ENCODE measurements at places on chromosomes 11 and 22.

- DNase-seq, result no peak
Observed at GRCh38 chr11:117664897-117665296, 132.1 kb downstream of the DSCAML1 start.

- DNase-seq, result no peak
Observed at GRCh38 chr11:76700177-76701100, 29.9 kb upstream of the LRRC32 start.

DNA sequence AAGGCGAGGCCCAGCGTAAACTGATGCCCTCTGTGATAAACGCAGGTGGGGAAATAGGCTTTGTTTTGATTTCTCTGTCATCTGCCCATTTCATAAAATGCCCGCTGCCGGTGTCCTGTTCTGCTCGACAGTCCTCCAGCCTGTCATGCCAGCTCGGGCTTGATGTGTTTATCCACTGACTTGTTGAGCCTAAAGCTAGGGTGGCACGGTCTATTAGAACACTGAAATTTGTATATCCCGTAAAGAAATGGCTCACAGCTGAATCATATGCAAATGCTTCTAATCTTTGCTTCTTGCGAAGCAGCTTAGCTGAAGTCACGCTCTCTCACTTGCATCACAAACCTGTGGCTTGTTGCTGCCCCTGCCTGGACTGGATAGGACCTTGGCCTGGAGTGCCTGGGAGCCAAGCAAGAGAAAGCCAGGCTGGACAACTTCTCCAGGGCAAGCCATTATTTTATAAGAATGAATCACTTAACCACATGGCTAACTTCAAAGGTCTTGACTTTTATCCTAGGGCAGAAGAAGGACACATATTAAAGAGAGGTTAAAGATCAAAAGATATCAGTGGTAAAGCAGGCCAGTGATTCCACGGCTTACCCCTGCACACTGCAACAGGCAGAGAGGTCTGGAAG is 33.1 kb downstream of the EHF start:
- DNase-seq, result no peak

DNA sequence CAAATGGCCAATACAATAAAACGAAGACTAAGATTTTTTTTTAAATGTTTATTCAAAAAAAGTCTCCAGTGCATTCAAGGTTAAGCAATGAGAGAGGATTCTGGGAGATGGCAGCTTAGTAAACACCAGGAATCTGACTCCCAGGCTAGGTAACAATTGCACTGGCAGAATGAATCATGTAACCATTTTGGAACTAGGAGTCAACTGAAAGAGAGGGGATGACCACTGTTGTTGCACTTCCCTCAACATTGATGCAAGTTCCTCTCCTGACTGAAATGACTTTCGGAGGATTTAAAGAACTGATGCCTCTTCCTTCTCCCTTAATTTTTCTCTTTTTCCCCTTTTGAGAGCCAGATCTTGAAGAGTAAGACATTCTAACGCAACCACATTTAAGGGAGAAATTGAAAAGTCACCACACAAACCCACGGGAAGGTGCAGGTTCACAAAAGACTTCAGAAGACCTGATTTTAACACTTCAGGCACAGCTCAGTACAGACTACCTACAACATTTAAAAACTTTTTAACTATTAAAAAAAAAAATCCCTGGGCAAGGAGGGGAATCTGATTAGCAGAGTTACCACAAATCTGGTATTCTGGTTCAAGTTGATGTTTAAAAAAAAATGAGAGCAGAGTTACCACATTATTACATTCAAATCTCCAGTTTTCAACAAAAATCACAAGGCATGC is 56.8 kb downstream of the FCHSD2 start:
- peak; percentile 16 for DNase-seq

DNA sequence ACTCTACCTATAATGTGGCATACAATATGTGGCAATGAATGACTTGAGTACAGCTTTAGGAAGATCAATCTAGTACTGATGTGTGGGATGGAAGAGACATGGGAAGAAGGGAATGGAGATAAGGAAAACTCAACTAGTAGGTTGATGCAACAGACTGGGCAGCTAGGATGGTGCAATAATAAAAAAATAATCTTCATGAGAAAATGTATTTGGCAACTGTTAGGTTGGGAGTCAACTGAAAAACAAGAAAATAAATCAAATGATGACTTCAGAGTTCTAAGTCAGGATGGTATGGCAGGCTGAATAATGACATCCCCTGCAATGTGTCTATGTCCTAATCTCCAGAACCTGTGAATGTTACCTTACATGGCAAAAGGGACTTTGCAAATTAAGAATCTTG is 236.8 kb upstream of the PITPNB start:
- no peak for DNase-seq

GRCh38 chr11:134498326-134499139 is 86.5 kb upstream of the B3GAT1 start:
- peak; percentile 50 for DNase-seq

DNA sequence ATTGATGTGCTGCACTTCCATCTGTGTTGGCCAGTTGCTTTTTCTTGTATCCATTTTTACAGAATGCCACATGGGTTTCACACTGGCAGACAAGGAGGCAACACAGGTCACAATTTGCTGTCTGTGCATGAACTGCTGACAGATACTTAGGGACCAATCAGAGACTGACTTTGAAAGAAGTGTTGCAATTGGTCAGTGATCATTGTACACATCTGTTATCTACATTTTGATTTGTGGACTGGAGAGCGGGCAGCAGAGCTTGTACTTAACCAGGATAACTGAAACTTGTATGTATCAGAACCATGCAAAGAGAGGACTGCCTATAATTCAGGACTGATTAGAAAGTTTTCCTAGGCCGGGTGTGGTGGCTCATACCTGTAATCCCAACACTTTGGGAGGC is 21.8 kb downstream of the PRR5 start:
- no peak for DNase-seq

GRCh38 chr11:85643191-85643614 is 4.6 kb upstream of the TMEM126A start:
- no peak for DNase-seq

- no peak for DNase-seq
Observed at GRCh38 chr11:108223348-108224149, 682 bp downstream of the ATM start.

DNA sequence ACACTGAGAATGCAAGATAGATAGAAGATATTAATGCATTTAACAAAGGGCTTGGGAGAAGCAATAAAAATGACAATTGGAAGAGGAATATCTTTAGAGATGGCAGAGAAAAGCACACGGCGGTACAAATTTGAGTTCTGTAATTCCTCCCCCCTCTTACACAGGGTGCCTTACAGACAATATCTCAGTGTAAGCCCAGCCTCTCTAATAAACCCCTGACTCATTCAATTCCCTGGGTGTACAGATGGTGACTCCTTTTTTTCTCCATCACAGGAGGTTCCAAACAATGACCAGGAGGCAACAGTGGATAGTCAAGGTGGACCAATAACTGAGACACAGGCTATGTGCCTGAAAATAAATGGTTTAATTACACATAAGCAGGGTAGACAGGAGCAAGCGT is 598.6 kb downstream of the OPCML start:
- no peak for DNase-seq

- DNase-seq, result no peak
Observed at GRCh38 chr11:2307501-2308331, 5.9 kb downstream of the TSPAN32 start.

- DNase-seq, result no peak
Observed at GRCh38 chr11:61452825-61453224, 22.9 kb downstream of the SDHAF2 start.

DNA sequence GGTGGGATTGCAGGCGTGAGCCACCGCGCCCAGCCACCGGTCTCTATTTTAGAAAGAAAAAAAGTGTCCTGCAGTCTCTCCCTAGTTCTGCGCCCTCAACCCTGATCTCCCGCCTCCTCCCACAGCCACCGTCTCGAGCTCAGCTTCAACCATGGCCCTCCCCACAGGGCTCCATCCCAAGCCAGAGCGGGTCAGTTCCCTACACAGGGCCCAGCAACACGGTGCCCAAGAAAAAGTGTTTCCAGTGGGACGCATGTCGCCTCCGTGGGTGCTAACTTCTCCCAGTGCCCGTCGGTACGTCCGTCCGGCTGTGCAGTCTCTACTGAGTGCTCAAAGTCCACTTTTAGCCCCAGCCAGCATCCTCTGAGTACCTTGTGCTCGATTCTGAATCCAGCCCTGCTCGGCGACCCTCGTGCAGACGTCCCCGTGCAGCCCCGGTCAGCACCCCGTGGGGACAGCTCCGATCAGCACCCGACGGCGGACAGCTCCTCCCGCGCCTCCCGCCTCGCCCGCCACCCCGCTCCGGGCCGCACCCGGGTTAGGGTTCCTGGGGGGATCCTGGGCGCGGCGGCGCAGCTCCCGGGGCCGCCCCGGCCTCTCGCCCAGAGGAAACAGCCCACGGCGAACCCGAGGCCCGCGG is 657 bp upstream of the MAPK8IP2 start:
- no peak for DNase-seq

GRCh38 chr22:39959640-39960447 is at the start of gene TMA7B:
Gene TMA7B (plus strand): TSS chr22:39960397. CDS start chr22:39964375, 3,978 bp downstream.
- peak; percentile 51 for DNase-seq

DNA sequence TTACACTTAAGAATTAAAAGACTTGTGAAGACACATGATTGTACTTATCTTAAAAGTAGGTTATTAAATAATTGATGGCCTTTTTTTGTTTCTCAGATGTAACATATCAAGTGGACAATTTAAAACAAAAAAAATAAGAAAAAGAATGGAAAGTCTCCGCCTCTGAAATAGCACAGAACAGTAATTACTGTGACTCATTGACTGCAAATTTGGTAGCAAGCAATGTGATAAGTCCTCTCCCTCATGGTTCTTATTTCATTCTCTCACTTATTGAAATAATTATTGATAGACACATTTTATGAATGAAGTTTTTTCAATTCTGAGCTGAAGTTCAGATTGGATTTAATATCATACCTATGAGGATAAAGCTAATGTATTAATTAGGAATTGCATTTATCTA is 717.9 kb upstream of the LUZP2 start:
- no peak for DNase-seq

DNA sequence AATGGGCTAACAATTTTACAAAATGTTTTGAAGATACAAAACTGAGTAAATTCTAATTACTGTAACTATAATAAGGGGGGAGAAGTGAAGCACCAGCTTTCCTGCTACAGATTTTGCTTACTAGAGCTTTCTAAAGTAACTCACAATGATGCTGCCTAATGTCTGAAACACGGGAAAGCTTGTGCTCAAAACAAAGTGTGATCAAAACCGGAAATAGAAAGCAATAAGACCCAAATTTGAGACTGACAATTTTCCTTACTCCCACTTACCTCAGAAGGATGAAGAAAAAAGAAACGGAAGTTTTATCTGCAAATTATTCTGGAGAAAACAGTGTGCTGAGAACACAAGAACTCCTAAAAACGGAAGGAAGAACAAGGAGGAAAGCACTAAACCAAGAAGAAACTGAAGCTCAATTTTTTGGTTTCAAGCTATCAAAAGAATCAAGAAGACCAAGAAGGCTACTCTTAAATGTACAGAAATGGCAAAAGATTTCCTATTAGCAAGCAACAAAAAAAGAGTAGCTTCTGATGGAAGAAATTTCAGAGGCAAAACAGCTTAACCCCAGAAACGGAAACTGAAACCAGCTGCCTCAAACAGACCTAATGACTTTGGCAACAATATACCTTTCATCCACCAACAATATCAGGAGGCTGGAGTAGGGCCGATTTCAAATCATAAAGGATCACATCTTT is 33.4 kb downstream of the AMBRA1 start:
- no peak for DNase-seq

GRCh38 chr11:38332046-38332445 is 1734.0 kb upstream of the RAG2 start:
- no peak for DNase-seq

DNA sequence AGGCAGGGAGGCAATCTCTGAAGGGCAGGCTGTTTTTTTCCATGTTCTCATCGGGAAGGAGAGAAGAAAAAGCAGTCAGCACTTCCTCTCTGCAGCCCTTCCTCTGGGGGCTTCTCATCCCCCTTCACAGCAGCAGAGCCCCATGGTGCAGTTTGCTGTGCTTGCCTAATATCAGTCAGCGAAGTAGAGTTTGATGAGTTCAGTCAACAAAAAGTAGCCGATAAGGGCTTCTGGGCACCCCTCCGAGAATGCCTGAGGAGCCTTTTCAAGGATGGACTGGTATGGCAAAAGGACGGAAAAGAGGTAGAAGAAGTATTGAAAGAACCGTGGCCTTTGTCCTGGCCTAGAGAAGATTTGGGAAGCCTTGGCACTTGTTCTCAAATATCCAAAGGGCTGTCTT is 55.6 kb downstream of the NAV2 start:
- no peak for DNase-seq

GRCh38 chr11:57543593-57543992 is 6.2 kb downstream of the SMTNL1 start:
- DNase-seq, result no peak

DNA sequence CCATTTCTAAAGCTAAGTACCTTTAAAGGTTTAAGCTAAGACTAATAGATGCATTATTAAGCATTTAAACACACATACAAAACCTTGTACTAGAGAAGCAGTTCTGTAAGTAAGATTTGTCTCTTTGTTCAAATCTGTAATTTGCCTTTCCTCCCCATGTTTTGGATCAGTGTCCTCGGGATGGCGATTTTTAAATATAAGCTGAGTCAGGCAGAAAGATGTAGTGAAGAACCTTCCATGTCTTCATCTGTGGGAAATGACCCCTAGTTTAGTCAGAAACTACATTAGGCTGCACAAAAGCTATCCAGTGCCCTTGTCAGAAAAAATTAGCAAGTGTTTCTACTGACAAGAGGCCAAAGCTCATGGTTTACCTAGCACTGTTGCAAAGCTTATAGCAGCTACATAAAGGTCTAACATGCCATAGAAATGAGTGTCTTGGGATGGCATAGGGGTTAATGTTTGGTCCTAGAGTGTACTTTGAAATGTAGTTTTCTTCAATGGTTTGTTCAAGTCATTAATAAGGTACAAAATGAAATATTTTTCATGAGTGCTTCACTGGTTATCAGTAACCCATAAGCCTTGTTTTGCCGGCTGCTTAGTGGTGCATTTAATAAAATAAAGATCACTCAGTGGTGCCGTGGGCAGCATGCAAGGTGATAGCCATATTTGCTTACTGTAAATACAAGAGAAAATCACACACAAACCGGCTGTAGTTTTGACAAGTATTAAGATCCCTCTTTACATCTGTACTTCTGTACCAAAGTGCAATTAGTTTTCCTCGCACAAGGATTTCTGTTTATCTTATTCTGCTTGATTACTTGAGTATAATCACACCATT is 139.8 kb downstream of the ELP4 start:
- no peak for DNase-seq

GRCh38 chr11:101759771-101760450 is 154.9 kb upstream of the CEP126 start:
- no peak for DNase-seq

DNA sequence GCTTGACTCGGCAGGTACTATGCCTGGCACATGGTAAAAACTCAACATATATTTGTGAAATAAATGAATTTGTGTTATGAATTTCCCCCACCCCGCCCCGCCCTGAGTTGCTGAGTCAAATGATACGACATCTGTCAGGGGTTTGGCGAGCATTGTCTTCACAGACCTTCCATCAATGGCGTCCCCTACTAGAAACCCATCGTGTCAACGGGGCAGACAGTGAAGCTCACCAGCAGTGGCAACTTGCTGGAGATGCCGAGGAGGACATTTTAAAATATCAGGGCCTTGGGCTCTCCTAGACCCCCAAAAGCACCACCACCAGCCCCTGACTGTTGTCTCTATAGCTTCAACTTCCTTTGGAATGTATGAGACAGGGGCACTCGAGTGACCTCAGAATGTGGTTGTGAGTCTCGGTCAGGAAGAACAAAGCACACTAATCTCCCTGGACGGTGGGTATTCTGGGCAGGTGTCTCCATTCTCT is 761 bp upstream of the NXF1 start:
- no peak for DNase-seq

GRCh38 chr22:31036671-31037550 is 44.2 kb upstream of the SMTN start:
- no peak for DNase-seq

- no peak for DNase-seq
Observed at GRCh38 chr11:7376386-7376785, 108.9 kb upstream of the OLFML1 start.
